ENCODE measurements at places on chromosomes 5 and 9. TPM values are rescaled to one million over a fixed set of nuclear protein-coding genes. Genes with fewer than 3 reads are reported as not detected.

SLC34A3 gene
- not detected for total RNA-seq

IL33 gene
- not detected for total RNA-seq

TPPP gene
- 0.54 TPM for total RNA-seq

BNC2 gene
- total RNA-seq = 5.8 TPM

KIF20A gene
- total RNA-seq = 35.2 TPM

PRDM9 gene
- total RNA-seq = not detected

DBH gene
- total RNA-seq = not detected

RPL35 gene
- 2,661 TPM for total RNA-seq

TSSK1B gene
- not detected for total RNA-seq

ACTL7B gene
- not detected for total RNA-seq

LHX2 gene
- 5.5 TPM for total RNA-seq

DNA sequence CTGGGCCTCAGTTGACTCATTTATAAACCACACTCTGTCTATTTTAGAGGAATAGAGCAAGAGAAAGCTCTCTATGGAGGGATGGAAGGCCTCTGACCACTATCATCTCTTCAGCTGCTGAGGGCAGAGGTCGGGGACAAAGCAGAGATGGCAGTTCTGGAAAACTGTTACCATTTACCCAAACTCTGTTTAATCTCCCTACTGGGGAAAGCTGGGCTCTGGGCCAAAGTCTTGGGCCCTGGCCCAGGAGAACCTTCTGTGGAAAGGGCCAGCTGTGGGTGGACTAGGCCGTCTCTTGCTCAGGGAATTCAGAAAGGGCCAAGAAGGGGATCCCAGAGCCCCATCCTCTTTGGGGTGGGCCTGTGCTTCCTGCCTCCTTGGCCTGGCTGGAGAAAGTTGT is 100.0 kb downstream of the PSD2 start:
- no peak for DNase-seq

- no peak for DNase-seq
Measured at GRCh38 chr5:14447958-14448911, 133.4 kb upstream of the OTULINL start.

DNA sequence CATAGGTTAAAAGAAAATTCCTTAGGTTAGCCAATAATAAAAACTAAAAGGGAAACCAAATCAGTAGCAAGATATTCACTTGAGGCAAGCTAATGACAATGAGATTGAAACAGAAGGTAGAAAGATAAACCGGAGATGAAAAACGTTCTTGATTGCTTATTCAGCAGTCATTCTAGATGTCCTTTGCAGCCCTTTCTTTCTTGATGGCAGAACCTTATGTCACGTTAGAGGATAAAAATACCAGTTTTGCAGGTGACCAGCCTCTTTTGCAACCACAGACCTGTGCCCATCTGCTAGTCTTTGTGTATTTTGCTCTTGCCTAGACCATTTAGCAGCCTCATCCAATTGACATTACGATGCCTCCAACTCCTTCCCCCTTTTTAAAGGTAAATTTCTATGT is 337.8 kb downstream of the DMAC1 start:
- DNase-seq = no peak

GRCh38 chr5:149561848-149562247 is 10.6 kb upstream of the CSNK1A1 start:
- DNase-seq = peak; percentile 91

GRCh38 chr9:6356441-6356840 is 28.3 kb downstream of the TPD52L3 start:
- no peak for DNase-seq

DNA sequence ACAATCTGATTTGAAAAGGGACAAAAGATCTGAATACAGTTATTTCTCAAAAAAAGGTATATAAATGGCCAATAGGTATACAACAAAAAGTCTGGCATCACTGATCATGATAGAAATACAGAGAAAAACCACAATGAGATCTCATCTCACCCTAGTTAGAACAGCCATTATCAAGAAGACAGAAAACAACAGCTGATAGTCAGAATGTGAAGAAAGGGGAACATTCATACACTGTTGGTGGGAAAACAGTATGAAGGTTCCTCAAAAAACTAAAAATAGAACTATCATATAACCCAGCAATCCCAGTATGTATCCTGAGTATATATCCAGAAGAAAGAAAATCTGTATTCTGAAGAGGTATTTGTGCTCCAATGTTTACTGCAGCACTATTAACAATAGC is 75.7 kb upstream of the OR2K2 start:
- no peak for DNase-seq

DNA sequence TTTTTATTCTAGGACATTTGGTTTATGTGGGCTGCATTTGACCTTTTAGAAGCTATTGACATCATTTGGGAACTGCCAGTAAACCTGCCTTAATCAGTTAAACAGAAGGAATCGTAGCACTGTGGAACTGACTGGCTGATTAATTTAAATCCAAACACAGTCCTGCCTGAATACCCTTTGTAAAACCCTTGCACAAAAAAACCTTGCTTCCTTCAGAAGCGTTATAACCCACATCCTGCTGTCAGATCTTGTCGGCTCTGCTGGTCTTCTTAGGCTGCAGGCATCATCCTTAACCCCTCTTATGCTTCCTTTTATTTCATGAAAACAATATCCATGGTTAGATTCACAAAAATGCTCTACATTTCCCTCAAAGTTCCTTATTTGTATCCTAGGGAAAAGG is 46.3 kb downstream of the PAM start:
- DNase-seq = no peak

DNA sequence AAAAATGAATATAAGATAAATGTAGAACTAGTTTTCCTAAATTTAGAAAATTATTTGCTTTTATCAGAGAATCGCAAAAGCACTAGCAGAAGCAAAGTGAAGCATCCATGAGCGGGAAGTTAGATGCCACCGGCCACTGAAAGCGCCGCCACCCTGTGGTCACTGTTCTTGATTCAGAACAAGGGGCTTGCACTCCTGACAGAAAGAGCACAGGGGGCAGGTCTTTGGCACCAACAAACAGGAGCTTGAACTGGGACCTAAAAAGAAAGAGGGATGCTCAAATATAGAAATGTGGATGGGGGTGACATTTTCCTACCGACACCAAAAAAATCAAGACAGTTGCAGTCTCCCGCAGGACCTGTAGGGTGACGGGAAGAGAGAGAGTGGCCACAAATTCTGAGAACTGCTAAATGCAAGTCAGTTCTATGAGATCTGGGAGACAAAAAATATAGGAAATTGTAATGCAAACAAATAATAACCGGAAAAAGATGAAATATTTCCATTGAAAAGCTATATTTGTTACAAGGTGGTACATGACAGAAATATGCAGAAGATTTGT is 144.3 kb downstream of the CDH12 start:
- no peak for DNase-seq

DNA sequence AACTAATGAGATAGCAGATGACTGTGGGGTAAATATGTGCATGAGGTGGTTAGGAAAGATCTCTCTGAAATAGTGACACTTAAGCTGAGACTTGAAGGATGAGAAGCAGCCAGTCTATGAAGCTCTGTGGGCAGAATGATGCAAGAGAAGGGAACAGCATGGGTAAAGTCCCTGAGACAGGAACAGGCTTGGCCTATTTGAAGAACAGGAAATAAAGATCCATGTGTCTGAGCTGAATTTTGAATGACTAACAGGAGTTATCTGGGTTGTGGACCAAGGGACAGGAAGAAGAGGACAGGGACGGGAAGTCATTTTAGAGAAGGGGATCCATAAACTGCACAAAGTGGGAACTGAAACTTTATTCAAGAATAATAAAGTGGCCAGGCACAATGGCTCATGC is 25.6 kb upstream of the HMGCS1 start:
- DNase-seq = no peak

- no peak for DNase-seq
Measured at GRCh38 chr5:175344331-175345195, 99.4 kb downstream of the DRD1 start.

DNA sequence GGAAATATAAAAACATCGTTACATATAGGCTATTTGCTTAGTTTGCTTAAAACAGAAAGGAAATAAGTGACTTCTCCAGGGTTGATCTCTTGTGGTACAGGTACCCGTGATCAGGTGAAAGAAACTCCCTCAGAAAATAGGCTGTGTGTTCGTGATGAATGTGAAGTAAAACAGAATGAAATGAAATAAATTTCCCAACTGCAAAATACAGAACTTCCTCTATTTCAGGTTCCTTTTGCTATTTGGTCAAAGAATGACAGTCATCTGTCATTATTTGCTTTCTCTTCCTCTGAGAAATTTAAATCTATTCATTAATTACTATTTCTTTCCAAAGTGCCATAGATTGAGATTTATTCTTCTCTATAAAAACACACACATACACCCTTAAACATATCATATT is 408.1 kb downstream of the FAM170A start:
- DNase-seq = no peak

DNA sequence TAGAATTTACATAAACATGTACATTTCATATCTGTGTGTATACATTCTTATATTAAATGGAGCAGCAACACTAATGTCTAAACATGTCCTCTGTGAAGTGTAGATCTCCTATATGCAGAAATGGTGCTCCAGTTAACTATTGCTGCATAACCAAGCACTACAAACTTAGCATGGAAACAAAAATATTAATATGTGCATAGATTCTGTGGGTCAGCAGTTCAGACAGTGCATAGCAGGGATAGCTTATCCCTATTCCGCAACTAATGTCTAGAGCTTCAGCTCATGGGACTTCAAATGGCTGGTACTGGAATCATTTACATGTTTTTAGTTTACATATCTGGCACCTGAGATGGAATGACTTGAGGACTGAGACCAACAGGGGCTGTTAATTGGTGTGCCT is 652.1 kb downstream of the TLE4 start:
- DNase-seq = no peak

DNA sequence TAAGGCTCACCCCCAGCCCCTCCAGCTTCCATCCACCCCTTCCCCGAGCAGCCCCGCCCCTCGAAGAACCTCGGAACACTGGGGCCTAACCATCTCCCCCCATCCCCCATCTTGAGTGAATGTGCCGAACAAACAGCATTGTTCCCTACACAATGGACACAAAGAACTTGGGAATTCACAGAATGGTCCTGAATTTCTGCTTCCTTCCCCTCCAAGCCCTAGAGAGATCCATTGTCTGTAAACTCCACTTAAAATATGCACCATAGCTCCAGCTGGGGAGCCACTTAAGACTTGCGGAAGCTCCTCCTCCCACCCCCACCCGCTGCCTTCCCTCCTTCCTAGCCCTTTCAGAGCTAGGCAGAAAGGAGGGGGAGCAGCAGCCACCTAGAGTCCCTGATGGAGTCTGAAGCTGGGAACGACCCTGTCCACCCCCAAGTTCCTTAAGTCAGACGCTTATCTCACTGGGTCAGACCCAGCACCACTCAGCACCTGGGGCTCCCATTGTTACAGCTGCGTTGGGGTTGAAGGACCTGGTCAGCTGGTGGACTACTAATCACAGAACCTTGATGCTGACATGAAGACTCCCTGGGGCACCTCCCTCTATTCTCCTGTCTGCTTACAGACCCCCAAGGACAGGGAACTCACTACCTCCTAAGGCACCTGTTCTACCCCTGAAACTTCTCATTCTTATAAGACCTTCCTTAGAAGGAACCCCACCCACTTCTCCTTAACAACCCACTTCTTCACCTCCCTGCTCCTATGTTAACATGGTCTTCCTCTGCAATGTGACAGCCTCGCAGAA is 61.4 kb downstream of the PCDH1 start:
- no peak for DNase-seq

- DNase-seq = no peak
Measured at GRCh38 chr5:16391858-16392649, 73.5 kb downstream of the ZNF622 start.

DNA sequence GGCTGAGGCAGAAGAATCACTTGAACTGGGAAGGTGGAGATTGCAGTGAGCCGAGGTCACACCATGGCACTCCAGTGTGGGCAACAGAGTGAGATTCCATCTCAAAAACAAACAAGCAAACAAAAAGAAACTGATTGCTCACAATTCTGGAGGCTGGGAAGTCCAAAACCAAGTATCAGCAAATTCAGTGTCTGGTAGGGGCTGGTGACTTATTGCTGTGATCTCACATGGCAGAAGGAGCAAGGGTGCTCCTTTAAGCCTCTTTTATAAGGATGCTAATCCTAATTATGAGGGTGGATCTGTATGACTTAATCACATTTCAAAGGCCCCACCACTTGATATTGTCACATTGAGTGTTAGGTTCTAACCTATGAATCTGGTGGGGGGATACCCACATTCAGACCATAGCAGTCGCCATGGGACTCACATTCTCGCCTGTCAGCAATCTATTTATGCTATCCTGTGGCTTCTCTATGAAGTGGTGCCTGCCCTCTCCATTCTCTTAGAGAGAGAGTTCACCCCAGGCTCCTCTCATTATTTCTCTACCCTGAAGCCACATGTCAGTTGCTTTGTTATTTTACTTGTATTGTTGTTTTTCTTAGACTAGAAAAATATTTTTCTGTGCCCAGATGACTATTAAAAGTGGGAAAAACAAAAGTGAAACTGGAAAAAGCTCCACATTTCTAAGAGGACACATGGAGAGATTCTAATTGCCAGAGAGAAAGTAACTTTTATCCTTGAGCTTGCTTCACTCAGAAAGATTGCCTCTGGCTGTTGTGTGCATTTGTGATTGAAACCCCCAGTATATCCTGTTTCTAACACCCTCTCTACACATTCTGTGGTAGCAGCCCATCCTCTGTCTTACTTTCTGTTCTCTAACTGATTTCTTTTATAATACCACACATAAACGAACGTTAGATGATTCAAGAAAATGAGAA is 18.8 kb upstream of the PRLR start:
- DNase-seq = no peak

DNA sequence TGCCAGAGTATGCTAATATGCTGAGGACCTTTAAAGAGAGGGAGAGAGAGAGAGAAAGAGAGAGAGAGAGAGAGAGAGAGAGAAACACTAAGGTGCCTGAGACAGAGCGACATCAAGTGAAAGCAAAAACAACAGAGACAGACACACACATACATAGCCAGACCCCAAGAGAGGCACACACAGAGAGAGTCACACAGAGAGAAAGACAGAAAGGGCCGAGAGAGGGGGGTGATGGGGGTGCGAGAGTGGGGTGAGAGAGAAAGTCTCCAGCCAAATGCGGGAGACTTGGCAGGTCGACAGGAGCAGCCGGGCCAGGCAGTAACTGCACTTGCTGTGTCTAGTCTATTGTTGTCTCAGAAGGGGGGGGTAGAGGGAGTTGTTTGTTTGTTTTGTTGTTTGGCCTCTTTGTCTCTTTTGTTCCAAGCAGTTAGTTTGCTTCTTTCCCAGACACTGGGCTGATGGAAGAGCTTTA is 30.1 kb upstream of the NFIB start:
- DNase-seq = no peak

- no peak for DNase-seq
Measured at GRCh38 chr9:27749838-27750237, 176.6 kb upstream of the C9orf72 start.

DNA sequence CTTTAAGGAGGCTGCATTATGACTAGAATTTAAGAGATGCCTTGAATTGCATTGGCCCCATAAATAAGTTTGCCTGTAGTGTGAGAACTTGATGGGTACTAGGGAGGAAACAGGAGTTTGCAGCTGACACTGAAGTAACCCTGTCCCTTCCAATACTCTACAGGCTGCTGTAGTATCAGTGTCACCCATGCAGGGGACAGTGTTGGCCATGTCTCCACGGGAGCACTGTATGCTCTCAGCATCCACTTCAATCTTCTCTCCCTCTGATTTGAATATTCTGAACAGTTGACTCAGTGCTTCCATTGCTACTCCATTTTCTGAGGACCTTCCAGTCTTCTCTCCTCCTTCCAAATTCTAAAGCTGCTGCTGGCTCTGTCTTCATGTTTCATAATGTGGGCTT is 11.4 kb upstream of the IFNA14 start:
- DNase-seq = no peak

- DNase-seq = no peak
Measured at GRCh38 chr5:67809589-67809988, 406.0 kb upstream of the PIK3R1 start.
